ENCODE measurements at places on chromosomes 16 and 17.
A peak's percentile ranks its signal among the peaks of the same experiment; 100 is the strongest.

GRCh38 chr17:65893692-65894279 lies 298.1 kb downstream of the CEP112 start:
- no peaks in the 10 kb centered on the region for H3K36me3 ChIP-seq
- H3K4me3 ChIP-seq, result no peak overlapping the region

DNA sequence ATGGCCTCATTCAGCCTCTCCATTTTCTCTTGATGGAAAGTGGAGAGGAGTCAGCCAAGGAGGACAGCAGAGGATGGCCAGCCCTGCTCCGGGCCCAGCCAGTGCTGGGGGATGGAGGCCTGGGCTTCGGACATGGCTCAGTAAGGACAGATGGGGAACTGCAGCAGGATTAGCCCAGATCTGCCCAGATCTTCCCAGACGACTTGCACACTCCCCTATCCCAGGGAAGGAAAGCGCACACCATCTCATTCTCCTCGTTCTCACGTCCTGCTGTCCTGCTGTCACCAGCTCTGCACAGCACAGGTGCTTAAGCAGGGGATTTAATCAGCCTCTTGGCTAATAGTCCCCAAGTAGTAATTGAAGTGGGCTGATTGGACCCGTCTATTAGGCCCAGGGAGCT lies 100.2 kb upstream of the SDK2 start:
- H3K4me1 ChIP-seq, result peaks cover 2% of the 10 kb centered on the region
- DNase-seq, result no peak
- H3K27me3 ChIP-seq, result peaks cover 29% of the 10 kb centered on the region
- H3K27ac ChIP-seq, result no peak overlapping the region

DNA sequence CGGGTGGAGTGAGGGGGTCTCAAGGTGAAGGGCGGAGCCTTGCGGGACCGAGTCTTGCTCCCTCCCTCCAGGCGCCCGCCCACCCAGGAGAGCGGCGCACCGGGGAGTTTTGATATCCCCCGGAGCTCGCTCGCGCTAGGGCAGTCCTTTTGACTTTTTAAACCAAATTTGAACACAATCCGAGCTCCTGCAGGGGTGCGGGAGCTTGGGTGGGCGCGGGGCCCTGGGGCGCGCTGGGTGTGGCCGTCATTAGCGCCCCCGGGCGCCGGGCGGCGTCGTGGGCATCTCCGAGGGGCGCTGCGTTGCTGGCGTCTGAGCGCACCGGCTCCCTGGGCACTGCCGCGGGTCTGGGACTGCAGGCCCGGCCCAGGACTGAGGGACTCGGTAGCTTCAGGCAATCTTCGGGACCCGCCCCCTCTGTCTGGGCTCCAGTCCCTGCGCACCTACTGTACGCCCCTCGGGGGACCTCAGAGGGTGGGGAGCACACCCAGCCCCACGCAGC lies 10.9 kb downstream of the MAF start:
- no peak overlapping the region for H3K27ac ChIP-seq
- H3K4me3 ChIP-seq, result peak overlapping the region; percentile 62
- H3K4me1 ChIP-seq, result peaks cover 35% of the 10 kb centered on the region
- no peak for DNase-seq
- H3K36me3 ChIP-seq, result no peaks in the 10 kb centered on the region

DNA sequence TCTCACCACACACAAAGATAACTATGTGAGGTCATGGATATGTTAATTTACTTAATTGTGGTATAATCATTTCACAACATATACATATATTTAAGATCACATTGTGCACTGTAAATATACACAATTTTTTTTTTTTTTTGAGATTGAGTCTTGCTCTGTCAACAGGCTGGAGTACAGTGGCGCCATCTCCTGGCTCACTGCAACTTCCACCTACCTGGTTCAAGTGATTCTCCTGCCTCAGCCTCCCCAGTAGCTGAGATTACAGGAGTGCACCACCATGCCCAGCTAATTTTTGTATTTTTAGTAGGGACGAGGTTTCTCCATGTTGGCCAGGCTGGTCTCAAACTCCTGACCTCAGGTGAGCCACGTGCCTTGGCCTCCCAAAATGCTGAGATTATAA lies 11.5 kb upstream of the PRSS54 start:
- H3K4me1 ChIP-seq, result no peaks in the 10 kb centered on the region
- H3K36me3 ChIP-seq, result no peaks in the 10 kb centered on the region
- no peak overlapping the region for H3K27ac ChIP-seq

DNA sequence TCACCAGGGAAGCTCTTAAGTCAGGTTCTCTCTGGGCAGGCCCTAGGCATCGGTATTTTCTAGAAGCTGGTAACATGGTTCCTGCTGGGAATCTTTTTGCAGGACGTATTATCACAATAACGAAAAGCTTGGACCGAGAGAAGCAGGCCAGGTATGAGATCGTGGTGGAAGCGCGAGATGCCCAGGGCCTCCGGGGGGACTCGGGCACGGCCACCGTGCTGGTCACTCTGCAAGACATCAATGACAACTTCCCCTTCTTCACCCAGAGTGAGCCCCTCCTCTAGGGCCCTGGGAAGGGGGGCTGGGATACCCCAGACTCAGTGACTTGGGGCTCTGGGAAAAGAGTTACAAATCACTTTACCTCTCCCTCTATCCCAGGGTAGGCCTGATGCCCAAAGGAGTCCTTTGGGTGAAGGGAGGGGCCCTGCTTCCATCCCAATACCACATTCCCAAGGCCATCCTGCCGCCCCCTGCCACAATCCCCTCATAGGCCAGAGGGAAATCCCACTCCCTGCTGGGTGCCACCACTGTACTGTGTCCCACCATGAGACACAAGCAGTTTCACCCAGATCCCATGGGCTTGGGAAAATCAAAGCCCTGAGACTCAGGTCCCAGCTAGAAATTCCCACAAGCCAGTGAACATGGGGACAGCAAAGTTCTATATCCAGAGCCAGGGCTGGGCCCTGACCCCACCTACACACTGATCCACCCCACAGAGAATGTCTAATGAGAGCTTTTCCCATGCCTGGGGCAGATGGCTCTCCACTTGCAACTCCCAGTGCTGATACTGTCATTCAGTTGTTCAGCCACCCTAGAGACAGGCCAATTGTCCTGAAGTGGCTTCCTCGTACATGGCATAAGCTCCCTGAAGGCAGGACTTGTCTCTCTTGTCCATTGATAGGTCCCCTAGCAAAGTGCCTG lies 23.0 kb downstream of the CDH5 start:
- no peaks in the 10 kb centered on the region for H3K27me3 ChIP-seq
- no peak for DNase-seq
- H3K36me3 ChIP-seq, result no peaks in the 10 kb centered on the region

- H3K27ac ChIP-seq, result no peak overlapping the region
- no peak for DNase-seq
- H3K4me1 ChIP-seq, result peaks cover 13% of the 10 kb centered on the region
- peak overlapping the region; percentile 61 for H3K4me3 ChIP-seq
Measured at GRCh38 chr17:38605411-38605840, 326 bp downstream of the SRCIN1 start.

GRCh38 chr17:81984773-81985410 lies 7.5 kb downstream of the ASPSCR1 start:
- no peaks in the 10 kb centered on the region for H3K27me3 ChIP-seq
- no peak for DNase-seq
- peak overlapping the region; percentile 25 for H3K27ac ChIP-seq
- H3K36me3 ChIP-seq, result peaks cover 6% of the 10 kb centered on the region
- H3K4me1 ChIP-seq, result no peaks in the 10 kb centered on the region
- no peak overlapping the region for H3K4me3 ChIP-seq

- peaks cover 4% of the 10 kb centered on the region for H3K4me1 ChIP-seq
- no peak overlapping the region for H3K27ac ChIP-seq
- DNase-seq, result no peak
- no peaks in the 10 kb centered on the region for H3K36me3 ChIP-seq
Measured at GRCh38 chr16:24846548-24847357, 990 bp downstream of the SLC5A11 start.

GRCh38 chr17:27747462-27748359 lies 52.6 kb downstream of the NOS2 start:
- H3K27me3 ChIP-seq, result no peaks in the 10 kb centered on the region
- no peaks in the 10 kb centered on the region for H3K4me1 ChIP-seq
- H3K4me3 ChIP-seq, result no peak overlapping the region
- no peak for DNase-seq

Data from progenitor cell of endocrine pancreas (in vitro differentiated cells).